Putamen (tissue), 1 donor: ENCODE measurements at places on chromosomes 7 and 10.
A peak's percentile ranks its signal among the peaks of the same experiment; 100 is the strongest.

GRCh38 chr10:101560298-101561067 lies 27.6 kb downstream of the POLL start:
- no peak for DNase-seq

DNA sequence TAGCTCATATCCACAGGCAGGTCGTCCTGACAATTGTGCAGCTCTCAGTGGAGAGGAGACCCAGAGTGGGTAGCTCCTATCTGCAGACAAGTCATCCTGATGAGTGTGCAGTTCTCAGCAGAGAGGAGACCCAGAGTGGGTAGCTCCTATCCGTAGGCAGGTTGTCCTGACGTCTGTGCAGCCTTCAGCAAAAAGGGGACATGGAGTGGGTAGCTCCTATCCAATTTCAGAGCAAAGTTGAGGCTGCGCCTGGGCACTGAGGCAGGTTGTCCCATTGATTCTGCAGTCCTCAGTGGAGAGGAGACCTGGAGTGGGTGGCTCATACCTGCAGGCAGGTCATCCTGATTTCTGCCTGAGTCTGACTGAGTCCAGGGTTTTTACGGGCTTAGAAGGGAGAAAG lies 111.8 kb downstream of the HPSE2 start:
- no peak for DNase-seq

DNA sequence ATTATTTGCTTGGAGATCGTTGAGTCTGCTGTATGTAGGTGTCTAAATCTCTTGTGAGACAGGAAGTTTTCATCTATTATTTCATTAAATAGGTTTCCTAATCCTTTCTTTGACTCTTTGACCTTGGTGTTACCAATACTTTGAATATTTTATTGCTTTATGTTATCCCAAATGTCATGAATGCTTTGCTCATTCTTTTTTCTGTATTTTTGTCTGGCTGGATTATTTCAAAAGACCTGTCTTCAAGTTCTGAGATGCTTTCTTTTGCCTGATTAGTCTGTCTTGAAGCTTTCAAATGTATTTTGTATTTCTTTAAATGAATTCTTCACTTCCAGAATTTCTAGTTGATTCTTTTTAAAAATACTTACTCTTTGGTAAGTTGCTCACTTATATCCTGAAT lies 27.3 kb downstream of the UBE3C start:
- DNase-seq, result no peak

DNA sequence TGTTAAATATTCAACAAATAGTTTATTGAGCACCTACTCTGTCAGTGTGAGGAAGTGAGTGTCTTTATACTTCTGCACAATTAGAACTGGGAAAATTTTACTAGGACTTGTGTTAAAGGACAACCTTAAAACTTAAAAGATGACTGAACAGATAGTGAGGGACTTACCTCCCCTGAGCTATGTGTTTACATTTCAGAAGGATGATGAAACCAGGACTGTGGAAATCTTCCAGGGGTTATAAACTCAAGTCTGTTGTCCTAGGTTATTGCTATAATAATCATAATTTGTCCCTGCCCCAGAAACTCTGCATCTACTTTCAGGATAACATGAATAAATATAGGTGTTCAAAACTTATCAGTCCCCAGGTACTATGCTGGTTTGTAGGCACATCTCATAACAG lies 261.0 kb upstream of the MKLN1 start:
- no peak for DNase-seq

DNA sequence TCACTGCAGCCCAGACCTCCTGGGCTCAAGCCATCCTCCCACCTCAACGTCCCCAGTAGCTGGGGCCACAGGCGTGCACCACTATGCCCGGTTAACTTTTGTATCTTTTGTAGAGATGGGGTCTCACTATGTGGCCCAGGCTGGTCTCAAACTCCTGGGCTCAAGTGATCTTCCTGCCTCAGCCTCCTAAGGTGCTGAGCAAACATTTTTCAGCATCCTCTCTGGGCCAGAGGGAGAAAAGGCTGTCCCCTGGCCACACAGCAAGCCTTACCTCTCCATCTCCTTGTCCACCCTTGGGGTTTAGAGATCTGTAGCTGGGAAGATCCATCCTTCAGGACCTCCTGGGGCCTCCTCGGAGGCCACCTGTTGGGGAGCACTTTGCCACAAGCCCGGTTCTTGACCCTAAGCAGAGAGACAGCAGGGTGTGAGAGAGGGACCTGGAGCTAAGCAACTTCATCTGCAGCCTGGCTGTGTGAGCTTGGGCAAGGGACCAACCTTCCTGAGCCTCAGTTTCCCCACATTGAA lies 85.8 kb downstream of the MYL10 start:
- DNase-seq, result no peak

GRCh38 chr10:117137911-117138642 lies at the start of gene VAX1:
Gene VAX1, minus strand, starts transcription at chr10:117138270. Its CDS starts 214 bp downstream, at chr10:117138056.
- DNase-seq, result no peak

GRCh38 chr7:514651-515598 lies 4.7 kb downstream of the PDGFA start:
- DNase-seq, result peak; percentile 37

DNA sequence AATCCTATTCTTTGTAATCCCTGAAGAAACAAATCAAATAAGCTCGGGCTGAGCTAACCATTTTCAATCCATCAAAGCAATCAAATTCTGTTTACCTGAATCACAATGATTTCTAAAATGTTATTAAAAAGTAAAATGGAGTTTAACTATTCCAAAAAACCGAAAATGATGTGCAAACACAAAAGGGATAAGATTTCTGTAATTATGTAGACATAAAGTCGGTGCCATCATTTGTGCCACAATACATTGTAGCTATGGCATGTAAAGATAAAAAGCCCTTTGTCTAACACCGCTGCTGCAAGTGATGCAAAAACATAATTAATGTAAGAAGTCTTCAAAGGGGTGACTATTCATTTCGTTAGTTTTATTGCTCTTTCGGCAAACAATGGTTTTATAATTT lies 125.1 kb upstream of the FAM204A start:
- no peak for DNase-seq

DNA sequence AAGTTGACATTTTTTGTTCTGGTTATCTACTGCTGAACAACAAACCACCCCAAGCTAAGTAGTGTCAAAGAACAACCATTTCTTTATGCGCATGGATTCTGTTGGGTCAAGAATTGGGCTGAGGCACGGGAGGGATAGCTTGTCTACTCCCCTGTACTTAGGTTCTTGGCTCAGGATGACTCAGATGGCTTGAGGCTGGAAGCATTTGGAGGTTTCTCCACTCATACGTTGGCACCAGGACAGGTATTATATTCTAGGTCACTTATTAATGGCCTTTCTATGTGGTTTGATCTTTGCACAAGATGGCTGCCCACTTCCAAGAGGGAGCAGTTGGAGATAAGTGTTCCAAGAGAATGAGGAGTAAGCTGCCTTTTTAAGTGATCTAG lies 11.8 kb upstream of the TFAM start:
- DNase-seq, result no peak

DNA sequence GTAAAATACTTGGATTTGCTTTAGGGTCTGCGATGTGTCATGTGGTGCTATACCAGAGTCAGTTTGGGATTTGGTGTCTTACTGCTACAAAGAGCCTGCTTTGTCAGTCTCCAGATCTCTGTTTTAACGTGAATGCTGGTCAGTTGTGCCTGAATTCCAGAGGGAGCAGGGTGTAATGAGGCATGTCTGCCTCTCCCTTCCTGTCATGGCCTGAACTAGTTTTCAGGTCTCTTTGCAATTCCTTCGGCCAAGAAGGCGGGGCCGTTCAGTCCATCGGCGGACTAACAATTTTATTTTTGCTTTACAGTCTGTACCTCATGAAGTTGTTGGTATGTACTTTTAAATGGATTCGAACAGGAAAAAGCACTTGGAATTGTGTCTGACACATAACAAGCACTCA lies 465.1 kb upstream of the ADARB2 start:
- DNase-seq, result no peak

- DNase-seq, result peak; percentile 82
These were observed 152.2 kb downstream of the TMEM178B start for GRCh38 chr7:141225916-141226618.

- no peak for DNase-seq
These were observed 93.7 kb downstream of the ELAPOR2 start for GRCh38 chr7:86965727-86966120.

- no peak for DNase-seq
These were observed 202.8 kb downstream of the RAPGEF5 start for GRCh38 chr7:22154143-22154529.

GRCh38 chr10:30228417-30229036 lies 120.6 kb downstream of the MTPAP start:
- no peak for DNase-seq

DNA sequence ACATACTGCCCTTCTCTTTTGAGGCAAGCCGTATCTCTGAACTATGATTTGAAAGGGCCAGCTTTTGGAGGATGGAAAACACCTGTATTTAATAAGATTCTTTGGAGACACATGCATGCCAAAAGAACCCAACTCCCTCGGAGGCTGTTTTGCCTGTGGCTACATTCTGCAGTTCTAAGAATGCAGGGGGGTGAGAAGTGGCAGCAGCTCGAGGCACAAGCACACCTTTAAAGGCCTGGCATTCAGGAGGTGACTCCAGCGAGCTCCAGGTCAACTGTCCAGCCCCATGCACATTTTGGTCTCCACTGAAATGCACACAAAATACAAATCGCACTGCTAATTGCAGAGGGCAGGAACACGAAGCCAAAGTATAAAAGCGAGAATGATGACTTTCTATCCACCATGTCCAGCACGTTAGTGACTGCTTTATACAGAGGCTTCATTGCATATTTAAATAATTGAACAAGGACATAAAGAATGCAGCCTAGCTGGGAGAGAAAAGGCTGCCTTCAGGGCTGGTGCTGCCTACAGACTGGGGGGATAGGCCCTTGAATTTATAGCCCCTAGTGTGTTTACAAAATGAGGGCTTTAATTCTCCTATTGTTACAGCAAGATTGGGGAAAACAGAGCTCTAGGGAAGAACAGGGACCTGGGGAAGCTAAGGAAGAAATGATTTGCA lies 359.3 kb downstream of the PLXNA4 start:
- DNase-seq, result no peak

- DNase-seq, result no peak
These were observed 1040.9 kb downstream of the GRM8 start for GRCh38 chr7:126211875-126212274.

DNA sequence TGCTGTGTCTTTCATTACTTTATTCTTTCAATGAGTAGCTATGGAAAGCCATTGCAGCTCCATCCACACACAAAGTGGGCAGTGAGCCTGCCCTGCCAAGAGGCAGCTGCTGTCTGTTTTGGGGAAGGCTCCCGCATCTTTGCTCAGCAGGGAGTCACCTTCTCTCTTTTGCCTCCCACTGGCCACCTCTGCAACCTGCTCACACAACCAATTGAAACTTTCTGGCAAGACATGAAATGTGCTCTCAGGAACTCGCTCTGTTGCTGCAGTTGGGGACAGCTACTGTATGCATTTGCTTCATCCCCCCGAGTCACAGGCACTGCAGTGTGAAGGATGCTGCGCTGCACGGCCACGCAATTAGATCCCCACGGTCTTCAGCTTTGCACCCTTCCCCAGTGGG lies 244.8 kb upstream of the NFE2L3 start:
- no peak for DNase-seq

- DNase-seq, result no peak
These were observed 2.3 kb downstream of the C1QL3 start for GRCh38 chr10:16519250-16519907.
